ENCODE measurements at places on chromosomes 13 and 19. TPM values are rescaled to one million over a fixed set of nuclear protein-coding genes. Genes with fewer than 3 reads are reported as not detected.

Gene ZNF841
- 8.5 TPM for total RNA-seq

Gene GDF15
- 0.81 TPM for total RNA-seq

Gene ZNF578
- total RNA-seq: 1.1 TPM

Gene CYP4F8
- total RNA-seq: not detected

Gene APBA3
- total RNA-seq: 13.8 TPM

Gene NOVA2
- total RNA-seq: 10.0 TPM

Gene FBN3
- not detected for total RNA-seq

Gene KLF16
- 2.9 TPM for total RNA-seq

GRCh38 chr19:7832009-7832408 is 2.0 kb downstream of the EVI5L start:
- no peaks in the 10 kb centered on the region for H3K36me3 ChIP-seq
- H3K27ac ChIP-seq: no peak overlapping the region
- H3K4me3 ChIP-seq: no peak overlapping the region
- no peaks in the 10 kb centered on the region for H3K27me3 ChIP-seq
- no peak for DNase-seq
- H3K4me1 ChIP-seq: peaks cover 30% of the 10 kb centered on the region

DNA sequence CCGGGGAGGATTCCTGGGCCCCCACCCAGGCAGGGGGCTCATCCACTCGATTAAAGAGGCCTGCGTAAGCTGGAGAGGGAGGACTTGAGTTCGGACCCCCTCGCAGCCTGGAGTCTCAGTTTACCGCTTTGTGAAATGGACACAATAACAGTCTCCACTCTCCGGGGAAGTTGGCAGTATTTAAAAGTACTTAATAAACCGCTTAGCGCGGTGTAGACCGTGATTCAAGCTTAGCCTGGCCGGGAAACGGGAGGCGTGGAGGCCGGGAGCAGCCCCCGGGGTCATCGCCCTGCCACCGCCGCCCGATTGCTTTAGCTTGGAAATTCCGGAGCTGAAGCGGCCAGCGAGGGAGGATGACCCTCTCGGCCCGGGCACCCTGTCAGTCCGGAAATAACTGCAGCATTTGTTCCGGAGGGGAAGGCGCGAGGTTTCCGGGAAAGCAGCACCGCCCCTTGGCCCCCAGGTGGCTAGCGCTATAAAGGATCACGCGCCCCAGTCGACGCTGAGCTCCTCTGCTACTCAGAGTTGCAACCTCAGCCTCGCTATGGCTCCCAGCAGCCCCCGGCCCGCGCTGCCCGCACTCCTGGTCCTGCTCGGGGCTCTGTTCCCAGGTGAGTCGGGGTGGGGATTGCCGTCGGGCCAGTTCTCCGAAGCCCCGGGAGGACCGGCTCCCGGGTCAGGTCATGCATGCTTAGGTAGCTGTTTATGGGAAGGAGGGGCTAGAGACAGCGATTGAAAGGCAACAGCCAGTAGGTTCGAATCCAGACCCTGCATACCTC is at the start of gene ICAM1:
ICAM1 (plus strand) TSS at position 505 of the 779 bp plus-strand sequence; CDS start at position 545, 40 bp downstream.
- H3K36me3 ChIP-seq: no peaks in the 10 kb centered on the region
- H3K4me1 ChIP-seq: peaks cover 8% of the 10 kb centered on the region
- H3K27me3 ChIP-seq: no peaks in the 10 kb centered on the region
- peak within 1 kb of the TSS; percentile 31 for H3K4me3 ChIP-seq

DNA sequence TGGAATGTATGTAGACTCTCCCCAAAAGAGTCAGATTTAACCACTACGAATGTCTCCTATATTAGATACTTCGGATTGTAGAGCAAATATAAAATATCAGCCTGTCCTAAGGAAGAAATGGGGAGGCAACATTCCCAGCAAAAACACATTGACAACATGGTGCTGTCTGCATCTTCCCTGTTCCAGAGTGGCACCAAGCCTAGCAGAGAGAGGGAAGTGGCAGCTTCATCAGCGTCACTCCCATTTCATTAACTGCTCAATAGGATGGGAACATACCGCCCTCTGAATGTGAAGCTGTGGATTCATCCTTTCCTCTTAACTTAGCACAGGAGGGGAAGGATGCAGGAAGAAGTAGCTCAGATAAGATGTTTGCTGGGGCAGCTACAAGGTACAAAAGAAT is 45.4 kb downstream of the MYO16 start:
- H3K27me3 ChIP-seq: no peaks in the 10 kb centered on the region
- no peak for DNase-seq
- no peaks in the 10 kb centered on the region for H3K4me1 ChIP-seq
- no peaks in the 10 kb centered on the region for H3K36me3 ChIP-seq
- H3K27ac ChIP-seq: no peak overlapping the region
- H3K4me3 ChIP-seq: no peak overlapping the region

GRCh38 chr13:50428183-50428877 is 413.1 kb downstream of the KCNRG start:
- no peak overlapping the region for H3K27ac ChIP-seq
- peaks cover 15% of the 10 kb centered on the region for H3K4me1 ChIP-seq
- H3K36me3 ChIP-seq: no peaks in the 10 kb centered on the region

DNA sequence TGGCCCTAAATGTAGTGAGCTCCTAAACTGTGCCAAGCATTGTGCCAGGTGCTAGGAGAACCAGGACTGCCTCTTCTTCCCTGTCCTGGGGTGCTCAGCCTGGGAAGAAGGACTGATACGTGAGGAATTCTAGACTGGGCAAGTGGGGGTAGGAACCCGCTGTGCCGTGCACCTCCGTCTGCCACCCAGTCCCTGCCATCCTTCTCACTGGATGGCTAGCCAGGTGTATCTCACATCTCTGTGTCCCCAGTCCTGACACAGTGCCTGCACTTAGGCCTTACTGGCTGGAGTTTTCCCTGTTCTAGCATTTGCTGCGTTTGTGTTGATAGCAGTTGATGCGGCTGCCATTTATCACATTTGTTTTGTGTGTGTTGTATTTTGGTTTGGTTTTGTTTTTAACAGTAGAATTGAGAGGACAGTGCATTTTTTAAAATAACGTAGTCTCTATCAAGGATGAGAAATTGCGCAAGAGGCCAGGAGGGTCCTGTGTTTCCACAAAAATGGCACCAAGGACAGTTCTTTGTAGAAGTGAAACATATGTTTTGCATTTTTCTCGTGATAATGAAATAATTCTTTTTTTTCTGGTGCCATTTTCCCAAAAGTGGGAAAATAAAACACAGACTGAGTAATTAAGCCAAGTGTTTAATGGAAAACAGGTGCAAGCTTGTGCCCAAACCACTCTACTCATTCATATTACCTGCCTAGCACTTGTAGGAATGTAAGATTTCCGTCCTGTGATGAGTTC is 4.7 kb upstream of the GPR183 start:
- H3K27me3 ChIP-seq: no peaks in the 10 kb centered on the region
- peaks cover 17% of the 10 kb centered on the region for H3K36me3 ChIP-seq
- H3K4me3 ChIP-seq: no peak overlapping the region
- DNase-seq: no peak
- no peaks in the 10 kb centered on the region for H3K4me1 ChIP-seq
- H3K27ac ChIP-seq: no peak overlapping the region

GRCh38 chr19:3695986-3696659 is 4.1 kb downstream of the PIP5K1C start:
- H3K27me3 ChIP-seq: no peaks in the 10 kb centered on the region
- H3K36me3 ChIP-seq: peaks cover 9% of the 10 kb centered on the region
- peaks cover 22% of the 10 kb centered on the region for H3K4me1 ChIP-seq
- no peak overlapping the region for H3K27ac ChIP-seq
- no peak for DNase-seq
- H3K4me3 ChIP-seq: no peak overlapping the region

DNA sequence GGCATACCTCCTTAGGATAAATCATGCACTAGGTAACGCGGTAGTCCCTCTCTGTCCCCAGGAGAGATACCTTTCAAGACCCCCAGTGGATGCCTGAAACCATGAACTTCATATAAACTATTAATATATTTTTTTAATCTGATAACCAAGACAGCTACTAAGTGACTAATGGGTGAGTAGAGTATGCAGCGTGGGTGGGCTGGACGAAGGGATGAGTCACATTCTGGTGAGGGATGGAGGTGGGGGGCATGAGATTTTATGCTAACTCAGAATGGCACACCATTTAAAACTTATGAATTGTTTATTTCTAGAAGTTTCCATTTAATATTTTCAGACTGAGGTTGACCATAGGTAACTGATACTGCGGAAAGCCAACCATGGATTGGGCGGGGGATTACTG is 46.2 kb downstream of the CDK8 start:
- H3K36me3 ChIP-seq: no peaks in the 10 kb centered on the region
- no peak overlapping the region for H3K27ac ChIP-seq
- H3K4me1 ChIP-seq: peaks cover 55% of the 10 kb centered on the region

DNA sequence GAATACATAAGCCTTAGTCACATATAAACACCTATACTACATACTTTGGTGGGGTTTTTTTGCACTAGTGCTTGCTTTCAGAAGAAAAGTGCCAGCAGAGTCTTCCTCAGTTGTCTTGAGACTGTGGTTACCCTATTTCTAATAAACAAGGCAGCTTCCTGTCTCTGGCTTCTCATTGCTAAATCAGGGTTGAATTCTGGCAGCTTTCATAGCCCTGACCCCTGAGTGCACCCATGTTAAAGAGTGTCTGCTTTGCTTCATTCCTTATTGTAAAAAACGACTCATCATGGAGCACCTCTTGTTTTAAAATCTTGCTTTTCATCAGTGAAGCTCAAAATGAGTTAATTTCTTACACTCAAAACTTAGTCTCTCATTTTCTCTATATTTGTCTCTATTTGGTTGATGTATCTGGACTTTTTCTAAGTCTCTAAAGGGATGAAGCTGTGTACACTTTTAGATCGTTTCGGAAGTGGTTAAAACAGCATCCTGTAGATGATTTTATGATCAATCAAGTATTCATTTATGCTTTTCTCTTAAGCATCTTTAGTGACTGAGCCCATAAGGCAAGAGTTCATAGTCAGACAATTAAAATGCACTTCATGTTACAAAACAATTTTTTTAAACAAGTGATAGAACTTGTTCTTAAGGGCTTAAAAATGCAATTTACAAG is 72.1 kb downstream of the KLF12 start:
- H3K27ac ChIP-seq: peak overlapping the region; percentile 80
- no peak for DNase-seq
- H3K36me3 ChIP-seq: no peaks in the 10 kb centered on the region
- H3K27me3 ChIP-seq: no peaks in the 10 kb centered on the region
- H3K4me3 ChIP-seq: no peak overlapping the region
- peaks cover 13% of the 10 kb centered on the region for H3K4me1 ChIP-seq

- no peaks in the 10 kb centered on the region for H3K36me3 ChIP-seq
- no peak overlapping the region for H3K4me3 ChIP-seq
- no peaks in the 10 kb centered on the region for H3K27me3 ChIP-seq
- no peak for DNase-seq
- no peak overlapping the region for H3K27ac ChIP-seq
Measured at GRCh38 chr13:65756071-65756671, 1474.0 kb downstream of the PCDH9 start.

DNA sequence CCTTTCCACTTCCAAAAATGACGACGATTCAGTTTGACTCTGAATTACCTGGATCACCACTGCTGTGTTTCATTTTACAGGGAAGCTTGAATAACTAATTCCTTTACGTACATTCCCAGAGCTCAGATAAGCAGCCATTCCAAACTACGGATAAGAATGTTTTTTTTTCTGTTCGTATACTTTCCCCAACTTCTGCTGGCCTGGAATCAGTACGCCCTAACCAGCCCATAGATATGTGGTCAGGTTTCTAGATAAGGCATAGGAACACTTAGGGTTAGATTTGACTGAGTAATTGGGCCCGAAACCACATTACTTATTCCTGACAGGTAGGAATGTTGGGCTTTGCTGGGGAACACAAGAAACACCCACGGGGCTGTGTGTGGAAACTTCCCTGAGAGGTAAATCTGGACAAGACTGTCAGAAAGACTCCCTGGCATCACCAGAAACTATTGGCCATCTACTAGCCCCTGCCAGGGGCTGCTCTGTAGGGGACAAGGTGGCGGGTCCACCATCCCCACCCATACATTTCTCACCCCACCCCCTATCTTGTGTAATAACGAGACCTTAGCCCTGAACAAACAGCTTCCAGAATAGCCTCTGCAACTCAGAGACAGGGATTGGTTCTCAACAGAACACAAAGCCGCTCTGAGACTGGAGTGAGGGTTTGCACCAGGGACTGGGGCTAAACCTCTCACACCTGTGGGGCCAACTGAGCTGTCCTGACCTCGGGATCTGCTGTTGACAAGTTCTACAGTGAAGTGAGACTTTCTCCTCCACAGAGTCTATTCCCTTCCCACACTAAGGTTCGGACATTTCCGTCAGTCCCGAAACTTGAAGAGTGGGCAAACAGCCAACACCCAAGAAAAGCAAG is 15.6 kb downstream of the RHPN2 start:
- H3K36me3 ChIP-seq: no peaks in the 10 kb centered on the region
- no peak overlapping the region for H3K4me3 ChIP-seq
- H3K27me3 ChIP-seq: no peaks in the 10 kb centered on the region
- no peaks in the 10 kb centered on the region for H3K4me1 ChIP-seq
- no peak overlapping the region for H3K27ac ChIP-seq
- DNase-seq: no peak

GRCh38 chr13:85013006-85013405 is 786.2 kb downstream of the SLITRK6 start:
- H3K36me3 ChIP-seq: no peaks in the 10 kb centered on the region
- H3K27me3 ChIP-seq: no peaks in the 10 kb centered on the region
- DNase-seq: no peak
- H3K27ac ChIP-seq: no peak overlapping the region
- no peak overlapping the region for H3K4me3 ChIP-seq
- H3K4me1 ChIP-seq: no peaks in the 10 kb centered on the region

GRCh38 chr13:72805676-72806346 is 23.9 kb downstream of the PIBF1 start:
- no peaks in the 10 kb centered on the region for H3K27me3 ChIP-seq
- peaks cover 35% of the 10 kb centered on the region for H3K36me3 ChIP-seq
- no peaks in the 10 kb centered on the region for H3K4me1 ChIP-seq
- no peak overlapping the region for H3K4me3 ChIP-seq
- no peak for DNase-seq
- no peak overlapping the region for H3K27ac ChIP-seq

All from heart left ventricle (tissue), 16 donors.